Effector CD8-positive, alpha-beta T cell (primary cell): ENCODE measurements at places on chromosomes 16 and 17.

GRCh38 chr17:47802341-47803022, 19.1 kb downstream of the OSBPL7 start:
- peak; percentile 31 for DNase-seq

DNA sequence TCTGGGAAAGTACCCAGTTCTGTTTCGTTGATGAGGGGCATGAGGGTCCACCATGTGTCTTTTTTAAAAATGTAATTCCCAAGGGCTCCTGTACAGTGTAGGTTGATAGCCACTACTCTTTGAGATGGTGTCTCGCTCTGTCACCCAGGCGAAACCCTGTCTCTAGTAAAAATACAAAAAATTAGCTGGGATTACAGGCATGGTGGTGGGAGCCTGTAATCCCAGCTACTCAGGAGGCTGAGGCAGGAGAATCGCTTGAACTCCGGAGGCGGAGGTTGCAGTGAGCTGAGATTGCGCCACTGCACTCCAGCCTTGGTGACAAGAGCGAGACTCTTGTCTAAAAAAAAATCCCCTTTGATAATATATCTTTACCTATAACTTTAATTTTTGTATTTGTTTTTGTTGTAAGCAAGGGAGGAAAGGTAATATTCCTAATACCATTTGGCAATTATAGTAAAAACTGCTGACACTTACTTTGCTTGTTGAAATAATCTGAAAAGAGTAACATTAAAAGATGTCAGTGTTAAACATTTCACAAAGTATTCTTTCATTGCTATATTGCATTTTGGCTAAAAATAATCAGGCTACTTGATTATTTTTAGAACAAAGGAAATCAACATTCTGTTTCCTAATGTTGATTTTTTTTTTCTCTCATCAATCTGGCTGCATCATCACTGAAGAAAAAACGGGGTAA, 11.8 kb downstream of the KPNA2 start:
- DNase-seq: no peak

DNA sequence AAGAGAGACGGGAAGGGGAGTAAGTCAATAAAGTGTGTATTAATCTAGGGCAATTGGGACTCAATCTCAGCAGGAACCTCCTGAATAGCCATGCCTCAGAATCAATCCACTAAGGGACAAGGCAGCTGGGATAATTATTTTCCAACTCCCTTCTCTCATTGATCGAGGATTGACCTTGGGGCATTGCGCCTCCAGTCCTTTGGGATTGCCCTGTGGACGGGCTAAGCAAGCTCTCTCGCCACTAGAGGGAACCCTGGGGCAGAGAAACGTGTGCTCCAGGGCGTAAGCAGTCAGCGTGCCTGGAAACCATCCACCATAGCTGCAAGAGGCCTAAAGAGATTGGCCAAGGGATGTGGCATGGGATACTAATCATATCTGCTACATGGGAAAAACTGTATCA, 53.9 kb upstream of the ERCC4 start:
- DNase-seq: peak; percentile 1

DNA sequence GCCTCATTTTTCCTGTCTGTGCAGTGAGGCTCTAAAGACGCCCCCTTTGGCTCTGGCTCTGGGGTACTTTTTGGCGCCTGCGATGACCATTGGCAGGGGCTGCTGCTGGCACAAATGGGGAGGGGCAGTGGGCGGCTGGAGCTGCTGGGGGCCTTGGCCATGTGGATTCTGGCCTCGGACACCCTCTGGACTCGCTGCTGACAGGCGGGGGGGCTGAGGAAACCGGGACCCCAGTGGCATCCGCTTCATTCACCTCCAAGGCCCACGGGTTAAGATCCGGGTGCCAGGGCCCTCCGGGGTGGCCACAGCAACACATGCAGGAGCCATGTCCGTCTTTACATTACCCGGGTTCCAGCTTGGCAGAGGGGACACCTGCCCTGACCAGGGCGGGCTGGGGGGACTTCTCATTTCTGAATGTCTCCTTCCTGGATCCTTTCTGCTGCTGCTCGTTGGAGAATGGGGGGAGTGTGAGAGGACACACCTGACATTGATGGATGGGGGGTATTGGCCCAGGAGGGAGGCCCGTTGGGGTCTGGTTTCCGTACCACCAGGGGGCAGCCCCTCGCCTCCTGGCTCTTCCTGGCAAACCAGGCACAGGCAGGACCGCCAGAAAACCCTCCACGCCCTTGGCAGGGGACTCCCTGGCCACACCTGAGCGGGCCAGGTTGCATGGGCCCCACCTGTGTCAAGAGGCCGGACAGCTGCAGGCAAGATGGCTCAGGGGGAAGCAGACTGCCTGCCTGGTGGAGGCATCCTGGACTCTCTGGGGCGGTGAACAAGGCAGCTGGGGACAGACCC, 21.8 kb downstream of the GSE1 start:
- no peak for DNase-seq

GRCh38 chr16:6611535-6611934, 721.1 kb upstream of the RBFOX1 start:
- no peak for DNase-seq

DNA sequence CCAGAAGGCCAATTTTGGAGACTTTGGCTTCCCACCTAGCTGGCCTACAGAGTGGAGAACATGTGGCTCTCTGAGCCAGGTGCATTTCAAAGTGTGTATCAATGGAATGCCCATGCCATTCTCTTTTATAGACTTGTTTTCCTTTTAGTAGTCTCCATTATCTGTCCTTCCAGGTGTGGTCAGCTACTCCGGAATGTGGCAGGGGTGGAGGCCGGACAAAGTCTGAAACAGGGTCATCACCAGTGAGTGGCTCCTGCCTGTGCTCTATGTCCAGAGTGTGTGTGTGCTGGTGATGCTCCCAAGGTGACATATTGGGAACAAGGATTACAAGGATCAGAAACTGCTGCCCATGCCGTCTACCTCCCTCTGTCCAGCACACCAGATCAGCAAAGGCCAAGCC, 3.8 kb upstream of the TMEM220 start:
- DNase-seq: no peak

GRCh38 chr17:63685041-63685440, 14.9 kb downstream of the LIMD2 start:
- no peak for DNase-seq

DNA sequence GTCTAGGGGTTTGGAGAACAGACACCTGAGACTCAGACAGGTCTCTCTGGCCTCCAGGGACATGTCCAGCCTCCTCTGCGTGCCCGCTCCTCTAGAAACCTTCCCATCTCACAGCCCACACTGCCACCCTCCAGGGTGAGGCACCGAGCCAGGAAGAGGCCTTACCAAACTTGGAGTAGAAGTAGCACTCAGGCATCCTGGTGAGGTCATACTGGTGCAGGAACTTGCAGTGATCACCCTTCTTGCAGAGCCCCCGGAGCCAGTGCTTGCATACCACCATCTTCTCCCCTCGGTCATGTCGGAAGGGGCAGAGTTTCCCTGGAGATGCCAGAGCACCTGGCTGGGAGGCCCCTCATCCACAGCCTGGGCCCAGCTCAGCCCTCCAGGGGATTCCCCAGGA, 4.2 kb downstream of the CPSF4L start:
- no peak for DNase-seq

DNA sequence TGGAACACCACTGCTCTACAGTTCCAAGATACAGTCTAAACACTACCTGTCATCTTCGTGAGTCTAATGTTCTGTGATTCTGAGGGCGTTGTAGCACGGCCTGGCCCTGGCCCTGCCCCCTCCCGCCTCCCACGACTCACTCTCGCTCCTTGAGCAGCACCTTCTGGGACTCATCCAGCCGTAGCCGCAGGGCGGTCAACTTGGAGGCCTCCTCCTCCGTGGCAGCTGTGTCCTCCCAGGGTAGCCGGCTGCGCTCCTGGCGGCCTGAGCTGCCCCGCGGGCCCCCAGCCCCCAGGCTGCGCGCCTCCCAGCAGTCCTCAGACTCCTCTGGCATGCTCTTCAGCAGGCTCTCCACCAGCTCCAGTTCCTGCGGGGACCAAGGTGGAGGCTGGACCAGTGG, 10.6 kb downstream of the CCDC102A start:
- DNase-seq: no peak

- no peak for DNase-seq
These were observed 1.3 kb downstream of the NLRC5 start for GRCh38 chr16:56990407-56991286.

DNA sequence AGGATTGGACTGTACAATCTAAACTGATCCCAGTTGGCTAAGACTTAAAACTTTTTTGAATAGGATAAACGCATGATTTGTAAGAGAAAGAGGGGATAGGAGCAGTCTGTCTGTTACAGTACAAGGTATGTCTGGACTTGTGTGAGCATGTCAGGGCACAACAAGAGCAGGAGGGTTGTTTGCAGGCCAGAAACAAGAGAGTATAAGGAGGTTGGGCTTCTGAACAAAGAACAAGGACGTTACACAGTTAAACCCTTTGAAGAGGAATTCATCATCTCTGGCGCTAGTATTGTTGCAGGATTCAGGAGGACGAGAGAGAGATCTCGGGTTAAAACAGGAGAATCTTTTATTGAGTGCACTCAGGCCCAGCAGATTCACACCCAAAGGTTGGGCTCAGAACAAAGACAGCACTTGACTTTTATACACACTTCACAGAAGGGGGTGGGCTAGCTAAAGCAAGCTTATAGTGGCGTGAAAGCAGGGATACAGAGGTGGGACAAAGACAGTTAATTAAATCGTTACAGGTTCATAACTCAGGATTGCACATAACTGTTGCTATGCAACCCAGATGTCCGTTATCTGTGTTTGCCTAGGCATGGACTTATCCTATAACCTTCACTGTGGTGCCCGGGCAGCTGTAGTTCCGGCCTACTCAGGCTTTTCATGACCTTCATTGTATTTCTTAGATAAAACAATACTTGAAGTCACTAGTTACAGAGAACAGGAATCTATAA, 34.3 kb downstream of the SEC14L1 start:
- no peak for DNase-seq

- no peak for DNase-seq
These were observed 31.0 kb upstream of the RHOT1 start for GRCh38 chr17:32111141-32111771.

DNA sequence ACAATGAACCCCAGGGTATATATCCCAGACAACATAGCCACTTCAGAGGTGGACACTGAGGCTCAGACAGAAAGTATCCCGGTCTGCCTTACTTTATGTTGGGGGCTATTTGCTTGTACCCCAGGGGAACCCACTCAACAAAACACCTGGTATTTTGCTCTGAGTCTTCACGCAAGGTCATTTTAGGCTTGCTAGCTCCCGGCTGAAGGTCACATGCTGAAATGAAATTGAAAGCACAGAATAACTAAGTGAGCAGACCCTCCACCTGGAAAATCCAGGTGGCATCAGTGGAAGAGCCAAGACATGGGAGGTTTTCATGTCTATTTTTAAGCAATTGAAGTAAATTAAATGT, 4.1 kb upstream of the KDM8 start:
- no peak for DNase-seq

DNA sequence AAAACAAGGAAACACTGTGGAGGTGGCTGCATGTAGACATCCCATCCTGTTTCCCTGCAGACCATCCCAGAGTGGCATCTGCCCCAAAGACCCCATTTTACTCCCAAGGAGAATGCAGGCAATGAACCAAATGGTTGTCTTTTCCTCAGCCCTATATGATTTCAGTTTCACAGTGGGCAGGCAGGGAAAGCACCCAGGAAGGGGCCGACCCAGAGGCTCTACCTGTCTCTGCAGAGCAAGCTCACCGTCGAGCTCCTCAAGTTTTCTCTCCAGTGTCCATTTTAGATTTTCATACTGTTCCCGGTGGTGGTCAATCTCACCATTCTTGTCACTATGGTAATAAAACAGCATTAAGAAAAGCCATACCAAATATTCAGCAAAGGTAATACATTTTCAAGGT, 14.6 kb downstream of the CCDC57 start:
- DNase-seq: no peak

- no peak for DNase-seq
These were observed 87.0 kb downstream of the ABCC1 start for GRCh38 chr16:16036359-16036792.

- no peak for DNase-seq
These were observed 18.0 kb downstream of the FAM234A start for GRCh38 chr16:252366-253337.

DNA sequence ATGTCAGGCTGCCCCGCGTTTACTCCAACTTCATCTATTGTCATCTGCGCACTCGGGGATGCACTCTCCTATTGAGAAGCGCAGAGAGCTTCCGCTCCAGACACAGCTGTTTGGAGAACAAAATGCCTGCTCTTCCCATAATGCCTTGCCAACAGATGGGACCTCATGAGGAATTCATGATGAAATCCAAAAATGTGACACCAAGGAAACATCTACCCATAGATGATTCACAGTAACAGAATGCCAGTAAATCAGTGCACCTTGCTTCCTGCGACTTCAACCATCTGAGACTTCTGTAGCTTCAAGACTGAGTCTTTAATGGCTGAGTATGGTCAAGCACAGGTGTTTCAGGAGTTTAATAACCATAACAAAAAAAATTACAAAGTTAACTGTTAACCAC, 1144.9 kb upstream of the GOT2 start:
- DNase-seq: no peak

DNA sequence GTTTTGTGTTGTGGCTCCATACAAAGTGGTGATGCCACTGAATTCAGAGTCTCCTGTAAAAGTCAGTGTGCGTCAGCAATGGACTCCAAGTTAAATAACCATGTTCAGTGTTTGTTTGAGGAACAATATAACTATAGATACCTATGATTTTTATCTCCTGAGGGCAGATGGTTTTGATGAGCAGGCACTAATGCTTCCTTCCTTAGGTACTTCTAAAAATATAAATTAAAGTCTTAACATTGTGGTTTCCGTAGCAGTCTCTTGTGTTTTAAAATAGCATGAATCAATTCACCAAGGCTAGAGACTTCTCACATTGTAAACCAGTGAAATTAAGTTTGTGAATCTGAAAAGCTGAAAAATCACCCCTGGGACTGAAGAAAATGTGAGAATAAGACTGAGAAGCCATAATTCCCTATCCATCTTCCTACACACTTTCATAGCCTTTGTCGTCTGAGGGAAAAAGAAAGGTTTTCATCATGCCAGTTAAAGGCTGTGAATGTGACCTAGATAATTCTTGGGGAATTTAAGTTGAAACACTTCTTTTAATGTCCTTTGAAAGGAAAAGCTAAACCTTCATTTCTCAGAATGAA, 1502.9 kb downstream of the CDH11 start:
- DNase-seq: no peak

DNA sequence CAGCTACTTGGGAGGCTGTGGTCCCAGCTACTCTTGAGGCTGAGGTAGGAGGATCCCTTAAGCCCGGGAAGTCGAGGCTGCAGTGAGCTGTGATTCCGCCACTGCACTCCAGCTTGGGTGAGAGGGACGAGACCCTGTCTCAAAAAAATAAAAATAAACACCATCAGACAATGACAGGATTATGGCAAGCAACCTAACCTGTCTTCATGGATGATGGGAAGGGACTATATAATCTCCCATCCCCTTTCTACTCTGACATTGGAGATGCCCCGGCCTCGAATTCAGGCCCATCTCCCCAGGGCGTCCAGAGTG, 893 bp downstream of the TRIM25 start:
- DNase-seq: no peak

GRCh38 chr16:19434584-19434983, 16.9 kb downstream of the TMC5 start:
- DNase-seq: no peak
